ENCODE measurements at places on chromosomes 1 and 21.

- DNase-seq = no peak
Measured at GRCh38 chr1:7755448-7755847, 15.6 kb upstream of the VAMP3 start.

- no peak for DNase-seq
Measured at GRCh38 chr1:34166625-34167361, 1.8 kb upstream of the CSMD2 start.

DNA sequence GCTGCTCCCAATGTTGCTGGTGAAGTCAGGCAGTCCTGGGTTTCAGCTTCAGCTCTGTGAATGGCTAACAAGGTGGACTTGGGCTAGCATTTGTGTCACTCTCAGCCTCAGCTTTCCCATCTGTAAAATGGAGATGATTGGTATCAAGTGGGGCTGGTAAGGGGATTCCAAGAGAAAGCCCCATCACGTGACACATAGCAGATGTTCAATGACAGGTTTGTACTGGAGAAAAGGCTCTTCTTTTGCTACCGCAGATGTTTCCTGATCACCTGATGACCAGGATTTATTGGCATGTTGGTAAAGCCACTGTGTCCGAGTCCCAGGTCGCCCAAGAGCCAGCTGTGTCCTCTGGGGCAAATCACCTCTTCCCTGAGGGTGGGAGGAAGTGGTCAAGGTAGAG is 335.0 kb downstream of the MATN1 start:
- DNase-seq = no peak

DNA sequence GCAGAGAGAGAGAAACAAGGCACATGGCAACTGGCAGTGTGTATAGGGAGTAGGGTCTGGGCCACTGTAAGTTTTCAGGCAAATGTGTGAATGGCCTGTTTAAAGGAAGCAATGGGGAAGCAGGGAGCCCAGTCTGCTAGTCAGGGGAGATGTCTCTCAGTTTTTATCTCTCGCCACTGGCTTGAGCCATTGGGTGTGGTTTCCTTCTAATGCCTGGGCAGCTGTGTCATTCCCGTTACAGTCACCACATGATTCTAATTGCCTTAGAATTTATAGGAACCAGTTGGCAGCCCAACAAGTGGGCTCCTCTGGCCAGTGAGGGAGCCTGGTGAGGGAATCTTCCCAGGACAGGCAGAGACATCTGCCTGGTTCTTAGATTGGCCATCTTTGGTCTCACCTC is 182.4 kb downstream of the DISC1 start:
- DNase-seq = no peak

DNA sequence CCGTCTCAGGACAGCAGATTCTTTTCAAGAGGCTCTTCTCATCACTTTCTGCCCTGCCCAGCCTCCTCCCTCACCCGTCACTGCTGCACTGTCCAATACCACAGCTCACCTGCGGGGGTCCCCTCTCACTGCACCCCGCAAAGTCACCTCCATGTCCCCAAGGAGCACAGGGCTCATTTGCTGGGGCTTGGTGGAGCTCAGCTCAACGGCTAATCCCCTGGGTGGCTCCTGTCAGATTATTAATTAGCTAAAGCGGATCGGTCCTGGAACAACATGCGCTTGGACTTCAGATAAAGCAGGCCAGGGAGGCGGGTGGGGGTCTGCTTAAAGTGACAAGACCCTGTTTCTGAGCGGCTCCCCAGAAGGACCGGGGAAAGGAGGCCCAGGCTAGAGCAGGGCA is 43.1 kb downstream of the CASZ1 start:
- DNase-seq = no peak

DNA sequence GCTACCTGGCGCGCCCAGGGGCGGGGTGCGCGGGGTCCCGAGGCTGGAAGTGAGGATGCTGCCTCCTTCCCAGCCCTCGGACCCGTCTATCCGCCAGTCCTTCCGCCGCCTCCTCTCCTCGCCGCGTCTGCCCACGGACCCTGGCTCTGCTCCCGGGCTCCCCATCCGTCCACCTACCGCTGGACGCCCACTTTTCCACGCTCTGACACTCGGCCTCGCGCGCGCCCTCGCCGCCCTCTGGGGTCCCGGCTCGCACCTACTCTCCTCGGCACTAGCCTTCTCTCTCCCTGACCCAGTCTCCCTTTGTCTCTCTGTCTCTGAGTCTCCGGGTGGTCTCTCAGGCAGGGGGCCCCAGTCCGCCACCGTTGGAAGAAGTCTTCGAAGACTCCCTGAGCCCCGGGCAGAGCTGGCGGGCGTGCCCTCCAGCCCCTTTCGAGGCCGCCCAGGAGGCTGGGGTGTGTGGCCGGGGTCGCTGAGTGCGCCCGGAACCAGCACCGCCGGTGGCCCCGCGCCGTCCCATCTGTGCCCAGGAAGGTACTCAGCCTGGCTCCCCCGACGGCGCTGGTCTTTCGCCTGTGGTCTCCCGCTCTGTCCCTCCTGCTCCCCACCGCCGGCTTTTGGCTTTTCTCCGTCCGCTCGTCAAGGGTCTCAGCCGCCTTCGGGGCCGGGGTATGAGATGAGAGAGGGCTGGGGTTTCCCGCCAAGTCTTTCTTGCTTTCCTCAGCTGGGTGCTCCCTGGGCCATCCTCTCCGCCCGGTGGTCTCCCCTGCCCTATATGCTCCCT is 610 bp downstream of the DRAXIN start:
- no peak for DNase-seq

GRCh38 chr1:212983482-212983881 is 32.2 kb downstream of the ANGEL2 start:
- no peak for DNase-seq

DNA sequence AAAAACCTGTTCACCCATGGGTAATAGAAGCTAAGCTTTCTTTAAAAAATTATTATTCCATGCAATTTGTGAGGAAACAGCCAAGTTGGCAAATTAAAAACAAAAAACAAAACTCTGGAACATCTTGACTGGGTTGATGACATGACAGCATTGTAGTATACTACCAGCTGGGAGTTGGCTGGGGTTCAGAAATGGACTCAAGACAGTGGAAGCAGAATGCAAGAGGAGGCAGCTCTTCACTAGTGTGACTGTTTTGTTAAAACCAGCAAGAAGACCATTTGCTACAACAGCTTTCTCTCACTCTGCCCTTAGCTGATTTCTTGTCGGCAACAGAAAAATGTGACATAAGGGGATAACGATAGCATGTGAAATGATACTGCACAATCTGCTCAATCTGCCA is 1298.9 kb upstream of the ADGRL4 start:
- DNase-seq = no peak

GRCh38 chr1:26239936-26240335 is 5.9 kb downstream of the CEP85 start:
- DNase-seq = no peak

DNA sequence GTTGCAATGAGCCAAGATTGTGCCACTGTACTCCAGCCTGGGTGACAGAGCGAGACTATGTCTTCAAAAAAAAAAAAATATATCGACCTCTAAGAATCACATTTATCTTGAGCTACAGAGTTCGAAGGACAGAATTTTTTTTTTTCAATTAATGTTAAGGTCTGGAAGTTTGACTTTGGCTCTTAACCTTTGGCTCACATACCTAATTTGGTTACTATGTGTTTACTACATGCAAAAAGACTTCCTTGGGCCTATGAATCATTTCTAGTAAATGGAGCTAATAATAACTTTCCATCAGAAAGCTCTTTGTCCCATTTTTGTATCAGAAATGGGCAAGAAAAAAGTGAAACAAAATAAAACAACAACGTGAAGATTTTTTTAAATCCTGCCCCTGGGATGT is 351.2 kb downstream of the SMYD3 start:
- no peak for DNase-seq
